ENCODE measurements at places on chromosomes 4 and X.

DNA sequence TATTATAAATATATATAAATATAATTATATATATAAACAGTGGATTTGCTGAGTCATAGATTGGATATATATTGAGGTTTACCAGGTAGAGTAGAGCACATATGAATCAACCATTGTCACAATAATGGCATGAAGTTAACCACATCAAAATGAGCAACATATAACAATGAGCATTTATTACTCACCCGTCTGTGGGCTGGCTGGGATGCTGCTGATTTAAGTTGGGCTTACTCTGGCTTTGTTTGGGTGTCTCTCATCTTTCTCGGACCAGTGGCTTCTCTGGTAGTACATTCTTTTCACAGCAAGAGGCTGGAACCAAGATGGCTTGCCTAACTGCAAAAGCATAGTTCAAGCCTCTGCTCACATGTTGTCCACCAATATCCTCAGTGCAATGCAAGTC lies 111.7 kb upstream of the TAPT1 start:
- no peak for DNase-seq

DNA sequence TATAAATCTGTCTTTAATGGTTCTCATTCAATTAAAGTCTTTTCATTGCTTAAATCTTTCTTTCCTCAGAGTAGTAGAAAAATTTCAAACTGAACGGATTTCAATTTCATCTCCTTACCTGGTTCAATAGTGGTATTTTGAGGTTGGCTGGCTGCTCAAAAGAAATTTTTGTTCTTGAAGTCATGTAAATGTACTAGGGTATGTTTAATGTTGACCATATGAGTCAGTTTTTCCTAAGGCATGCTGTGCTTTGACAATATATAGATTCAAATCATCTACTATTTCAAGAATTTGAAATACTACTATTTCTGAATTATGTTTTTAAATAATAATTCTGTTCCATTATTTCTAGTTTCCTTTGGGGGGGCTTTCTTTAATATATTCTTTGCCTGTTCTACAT lies 105.5 kb downstream of the PACRGL start:
- DNase-seq: no peak

GRCh38 chrX:39941332-39941920 lies 156.3 kb downstream of the BCOR start:
- no peak for DNase-seq

GRCh38 chrX:45518552-45518951 lies 317.9 kb upstream of the DIPK2B start:
- DNase-seq: no peak

GRCh38 chr4:8581094-8581861 lies 1.1 kb downstream of the GPR78 start:
- no peak for DNase-seq

- DNase-seq: no peak
Measured at GRCh38 chr4:143375326-143376073, 38.8 kb downstream of the GAB1 start.

DNA sequence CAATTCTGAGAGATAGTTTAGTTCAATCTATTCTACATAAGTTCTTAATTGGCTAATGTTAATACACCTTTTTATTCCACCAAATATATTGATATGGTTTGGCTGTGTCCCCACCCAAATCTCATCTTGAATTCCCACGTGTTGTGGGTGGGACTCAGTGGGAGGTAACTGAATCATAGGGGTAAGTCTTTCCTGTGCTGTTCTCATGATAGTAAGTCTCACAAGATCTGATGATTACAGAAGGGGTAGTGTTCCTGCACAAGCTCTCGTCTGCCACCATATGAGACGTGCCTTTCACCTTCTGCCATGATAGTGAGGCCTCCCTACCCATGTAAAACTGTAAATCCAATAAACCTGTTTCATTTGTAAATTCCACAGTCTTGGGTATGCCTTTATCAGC lies 11.3 kb downstream of the PPA2 start:
- DNase-seq: no peak

DNA sequence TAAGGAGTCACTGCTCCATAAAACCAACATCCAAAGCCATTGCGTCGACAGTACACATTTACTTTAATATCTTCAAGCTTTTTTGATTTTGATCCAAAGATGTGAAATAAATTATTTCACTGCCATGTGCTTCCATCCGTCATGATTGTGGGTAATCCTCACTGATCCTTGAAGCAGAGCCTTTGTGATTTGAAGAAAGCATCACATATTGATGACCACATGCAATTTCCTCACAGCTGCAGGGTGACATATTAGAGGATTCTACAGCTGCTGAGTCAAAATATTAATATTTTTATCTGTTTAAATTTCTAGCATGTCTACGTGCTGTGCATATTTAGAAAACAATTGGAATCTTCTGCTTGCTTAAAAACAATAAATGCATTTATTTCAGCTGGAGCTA lies 196.8 kb upstream of the ANXA3 start:
- DNase-seq: no peak

GRCh38 chr4:7747062-7747385 lies 192.6 kb downstream of the AFAP1 start:
- DNase-seq: no peak

Data from stimulated activated CD8-positive, alpha-beta memory T cell treated with anti-CD3 and anti-CD28 coated beads, Interleukin-4, amount 100 ng/mL, for 1 hour (primary cell).